ENCODE measurements at places on chromosomes 11 and 22.

GRCh38 chr11:117857734-117858414, 18.6 kb downstream of the FXYD6 start:
- no peak for DNase-seq

GRCh38 chr11:111384494-111384893, 5.4 kb upstream of the POU2AF1 start:
- DNase-seq: no peak

- no peak for DNase-seq
Measured at GRCh38 chr11:117984476-117984875, 1.7 kb upstream of the IL10RA start.

DNA sequence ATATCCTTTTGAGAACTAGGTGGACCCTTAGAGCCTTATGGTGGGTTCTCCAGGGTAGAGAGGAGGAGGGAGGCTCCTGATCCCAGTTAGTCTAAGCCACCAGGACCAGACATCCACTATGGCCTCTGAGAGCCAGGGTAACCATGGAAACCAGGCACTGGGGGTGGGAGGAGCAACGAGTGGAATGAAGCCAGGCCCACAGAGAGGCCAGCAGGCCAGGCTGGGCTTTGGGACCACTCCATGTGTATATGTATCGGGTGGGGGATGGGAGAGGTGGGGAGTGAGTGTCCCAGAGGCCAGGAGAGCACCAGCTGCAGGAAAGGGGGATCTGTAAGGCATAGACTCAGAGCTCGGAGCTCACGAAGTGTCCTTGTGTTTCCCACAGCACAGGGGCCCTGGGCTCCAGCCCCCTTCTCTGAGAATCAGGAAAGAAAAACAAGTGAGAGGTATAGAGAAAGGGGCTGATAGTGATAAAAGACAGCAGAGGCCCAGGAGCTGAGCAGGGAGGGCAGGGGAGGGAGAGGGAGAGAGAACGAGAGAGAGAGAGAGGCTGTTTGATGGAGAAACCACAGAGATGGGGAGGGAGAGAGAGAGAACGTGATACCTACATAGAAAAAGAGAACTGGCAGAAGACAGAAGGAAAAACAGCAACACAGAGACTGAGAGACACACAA, 15.5 kb upstream of the TSPAN18 start:
- peak; percentile 84 for DNase-seq

DNA sequence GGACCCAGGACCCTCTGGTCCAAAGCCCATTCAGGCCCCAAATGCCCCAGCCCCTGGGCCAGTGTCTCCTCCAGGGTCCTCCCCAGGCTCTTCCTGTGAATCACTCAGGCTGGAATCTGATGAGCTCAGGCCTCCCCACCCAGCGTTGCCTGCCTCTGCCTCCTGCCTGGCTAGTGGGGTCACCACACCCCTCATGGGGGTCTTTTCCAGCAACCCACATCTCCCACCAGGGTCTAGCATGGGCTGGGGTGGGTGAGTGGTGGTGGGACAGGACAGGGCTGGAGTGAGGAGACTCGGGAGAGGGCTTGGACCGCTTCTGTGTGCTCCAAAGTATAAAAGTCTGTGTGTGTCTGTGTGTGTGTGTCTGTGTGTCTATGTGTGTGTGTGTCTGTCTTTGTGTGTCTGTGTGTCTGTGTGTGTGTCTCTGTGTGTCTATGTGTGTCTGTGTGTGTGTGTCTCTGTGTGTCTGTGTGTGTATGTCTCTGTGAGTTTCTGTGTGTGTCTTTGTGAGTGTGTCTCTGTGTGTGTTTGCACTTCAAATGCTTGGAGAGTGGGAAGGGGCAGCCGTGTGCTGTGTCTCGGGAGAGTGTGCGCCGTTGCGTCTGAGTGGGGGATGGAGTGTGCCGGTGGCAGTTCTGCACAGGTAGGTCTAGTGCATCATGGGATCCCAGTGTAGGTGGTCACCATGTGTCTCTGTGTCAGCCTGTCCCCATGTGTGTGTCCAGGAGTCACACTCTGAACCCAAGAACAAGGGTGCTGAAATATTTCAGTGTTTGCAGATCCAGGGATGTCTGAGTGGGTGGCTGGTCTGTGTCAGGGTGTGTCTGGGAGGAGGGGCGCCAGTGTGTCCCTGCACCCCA, 8.8 kb downstream of the RIN1 start:
- DNase-seq: no peak

DNA sequence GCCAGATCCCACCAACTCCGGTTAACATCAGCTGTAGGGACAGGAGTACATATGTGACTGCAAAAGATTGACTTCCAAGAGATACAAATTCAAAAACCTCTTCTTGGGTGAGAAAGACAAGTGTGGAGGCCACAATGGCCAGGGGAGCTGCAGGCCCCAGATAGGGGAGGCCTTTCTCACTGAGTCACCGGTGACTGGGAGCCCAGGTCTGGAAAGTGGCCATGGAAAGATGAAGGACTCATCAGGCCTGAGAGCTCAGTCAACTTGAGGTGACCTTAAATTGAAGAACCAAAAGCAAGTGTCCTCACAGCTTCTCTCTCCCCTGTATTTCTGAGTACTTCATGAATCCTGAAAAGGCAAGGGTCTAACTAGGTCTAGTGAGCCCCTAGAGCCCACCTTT, 90.4 kb upstream of the CLPB start:
- DNase-seq: no peak

GRCh38 chr11:17313349-17314231, 37.1 kb downstream of the NUCB2 start:
- DNase-seq: no peak

- DNase-seq: no peak
Measured at GRCh38 chr11:59010708-59011107, 71.4 kb downstream of the GLYATL1 start.

GRCh38 chr11:106321601-106322000, 244.1 kb downstream of the AASDHPPT start:
- no peak for DNase-seq

GRCh38 chr11:128616161-128616560, 28.8 kb upstream of the ETS1 start:
- DNase-seq: no peak

GRCh38 chr11:16321148-16321547, 35.2 kb downstream of the SOX6 start:
- DNase-seq: no peak

DNA sequence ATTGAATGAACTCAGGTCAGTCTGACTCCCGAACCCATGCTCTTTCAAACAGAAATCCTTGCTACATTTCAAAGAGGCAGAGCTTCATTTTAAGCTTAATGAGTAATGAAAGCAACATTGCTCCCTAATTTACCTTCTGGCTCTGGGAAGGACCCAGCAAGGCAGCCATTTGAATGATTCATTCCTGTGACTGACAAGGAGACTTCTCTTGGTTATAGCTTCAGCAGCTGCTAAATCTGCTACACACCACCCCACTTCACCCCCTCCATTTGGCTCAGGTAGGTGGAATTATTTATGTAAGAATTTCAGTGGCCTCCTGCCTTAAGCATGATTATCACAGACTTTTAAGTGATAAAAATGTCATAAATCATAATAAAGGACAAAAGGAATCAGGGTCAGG, 117.7 kb downstream of the KCNC1 start:
- no peak for DNase-seq

DNA sequence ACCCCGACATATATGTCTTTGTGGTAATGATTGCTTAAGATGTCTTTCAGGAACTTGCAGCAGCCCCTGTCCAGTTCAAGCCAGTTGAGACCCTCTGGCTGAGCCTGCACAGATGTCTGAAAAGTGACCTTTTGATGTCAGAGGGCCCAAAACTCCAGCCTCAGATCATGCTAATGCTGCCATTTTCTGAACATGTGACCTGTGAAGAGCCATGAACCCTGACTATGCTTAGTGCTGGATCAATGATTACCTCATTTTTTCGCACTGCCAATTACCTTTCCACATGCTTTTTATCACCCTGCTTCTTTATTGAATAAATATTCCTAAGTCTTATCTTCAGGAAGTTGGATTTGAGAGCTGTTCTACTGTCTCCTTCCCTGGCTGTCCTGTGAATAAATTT, 6.9 kb upstream of the CYP2R1 start:
- DNase-seq: no peak

DNA sequence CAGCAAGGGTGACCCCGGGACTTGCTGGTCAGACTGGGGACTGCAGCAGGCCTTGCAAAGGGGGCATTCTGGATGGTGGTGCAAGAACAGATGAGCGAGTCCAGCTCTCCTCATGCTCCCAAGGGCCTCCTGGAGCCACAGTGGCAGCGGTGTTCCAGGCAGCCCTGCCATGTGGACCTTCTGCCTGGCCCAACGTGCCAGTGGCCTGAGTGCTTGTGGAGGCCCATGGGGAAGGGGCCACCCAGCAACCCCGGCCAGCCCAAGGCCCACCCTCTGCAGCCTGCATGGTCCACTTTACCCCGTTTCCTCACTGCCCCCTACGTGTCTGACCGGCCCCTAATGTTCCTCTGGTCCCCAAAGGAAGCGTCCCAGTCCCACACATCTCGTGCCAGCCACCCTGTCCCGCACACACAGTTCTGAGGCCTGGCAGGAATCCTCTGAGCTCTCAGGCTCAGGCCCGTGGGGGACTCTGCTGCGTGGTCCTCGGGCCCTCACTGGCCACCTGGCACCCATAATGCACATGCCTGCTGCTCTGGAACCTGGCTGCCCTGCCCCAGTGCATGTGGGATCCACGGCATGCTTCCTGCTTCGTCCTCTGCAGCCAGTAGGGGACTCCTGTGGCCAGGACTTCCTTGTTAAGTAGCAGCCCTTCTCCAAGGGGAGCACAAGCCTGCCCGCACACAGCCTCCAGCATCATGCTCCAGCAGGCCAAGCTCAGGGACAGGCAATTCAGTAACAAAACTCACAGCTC, 85.5 kb downstream of the DGCR2 start:
- no peak for DNase-seq

DNA sequence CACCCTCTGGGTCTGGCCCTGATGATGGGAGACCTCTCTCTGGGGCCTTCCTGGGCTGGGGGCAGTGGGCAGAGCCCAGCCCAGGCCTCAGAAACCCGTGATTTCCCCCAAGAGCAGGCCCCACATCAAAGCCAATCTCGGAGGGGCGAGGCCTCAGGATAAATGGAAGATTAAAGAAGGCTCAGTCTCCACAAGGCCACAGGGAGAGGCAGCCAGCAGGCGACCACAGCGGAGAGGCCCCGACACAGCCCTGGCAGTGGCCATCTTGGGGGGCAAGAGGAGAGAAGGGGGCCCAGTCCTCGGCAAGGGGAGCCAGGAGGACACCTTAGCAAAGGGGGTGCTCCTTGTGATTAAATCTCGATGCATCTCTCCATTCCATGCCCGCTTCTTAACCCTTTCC, 12.5 kb upstream of the CREB3L1 start:
- DNase-seq: no peak

GRCh38 chr11:17572359-17572690, 25.3 kb downstream of the OTOG start:
- no peak for DNase-seq

DNA sequence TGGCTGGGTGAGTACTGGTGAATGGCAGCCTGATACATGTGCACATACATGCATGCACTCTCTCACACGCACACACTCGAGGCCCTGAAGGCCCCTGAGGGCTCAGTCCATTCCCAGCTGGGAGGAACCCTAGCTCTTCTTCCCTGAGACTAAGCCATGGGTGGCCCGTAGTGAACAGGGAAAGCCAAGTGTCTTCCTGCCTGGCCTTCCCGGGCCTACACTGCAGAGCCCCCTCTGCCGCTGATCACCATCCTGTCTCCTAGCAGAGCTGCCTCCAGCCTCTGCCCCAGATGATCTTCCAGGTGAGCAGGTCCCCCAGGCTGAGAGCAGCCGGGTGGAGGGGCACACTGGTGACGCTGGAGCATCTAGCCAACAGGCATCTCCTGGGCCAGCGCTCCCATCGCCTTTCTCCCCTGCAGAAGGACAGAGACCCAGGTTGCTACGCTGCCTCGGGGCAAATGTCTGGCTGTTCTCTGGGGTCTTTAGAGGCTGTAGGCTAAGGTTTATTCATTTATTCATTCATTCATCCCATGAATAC, 57.3 kb downstream of the CD82 start:
- DNase-seq: no peak

DNA sequence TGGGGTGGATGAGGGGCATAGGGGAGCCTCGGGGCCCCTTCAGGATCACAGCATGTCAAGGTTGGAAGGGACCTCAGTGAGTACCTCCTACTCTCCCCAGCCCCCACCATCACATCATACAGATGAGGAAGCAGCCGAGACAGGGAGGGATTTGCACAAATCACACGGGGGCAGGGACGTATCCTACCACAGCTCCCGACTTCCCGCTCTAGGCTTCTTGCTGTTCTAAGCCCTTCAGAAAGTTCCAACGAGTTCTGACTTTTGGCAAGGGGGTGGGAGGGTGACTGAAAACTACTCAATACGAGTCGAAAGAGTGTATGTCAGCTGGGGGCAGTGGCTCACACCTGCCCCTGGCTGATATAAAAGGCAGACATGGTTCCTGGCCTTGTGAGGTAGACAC, 4.7 kb upstream of the RAD9A start:
- no peak for DNase-seq

DNA sequence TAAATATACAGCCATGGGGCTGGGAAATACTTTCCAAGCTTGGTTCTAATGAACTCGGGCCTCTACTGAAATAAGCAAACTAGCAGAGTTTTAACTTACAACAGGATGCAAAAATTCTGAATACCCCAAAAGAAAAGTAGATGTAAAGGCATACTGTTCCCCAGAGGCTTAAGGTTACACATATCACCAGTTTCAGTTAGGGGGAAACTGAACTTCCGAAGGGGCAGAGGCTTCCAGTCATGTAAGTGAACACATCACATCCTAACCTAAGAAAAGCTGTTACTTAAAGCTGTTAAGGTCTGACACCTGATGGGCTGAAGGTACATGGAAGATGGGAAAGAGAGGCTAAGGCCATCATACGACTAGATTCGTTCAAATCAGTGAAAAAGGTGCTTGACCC, 2.3 kb downstream of the GAB2 start:
- DNase-seq: no peak

DNA sequence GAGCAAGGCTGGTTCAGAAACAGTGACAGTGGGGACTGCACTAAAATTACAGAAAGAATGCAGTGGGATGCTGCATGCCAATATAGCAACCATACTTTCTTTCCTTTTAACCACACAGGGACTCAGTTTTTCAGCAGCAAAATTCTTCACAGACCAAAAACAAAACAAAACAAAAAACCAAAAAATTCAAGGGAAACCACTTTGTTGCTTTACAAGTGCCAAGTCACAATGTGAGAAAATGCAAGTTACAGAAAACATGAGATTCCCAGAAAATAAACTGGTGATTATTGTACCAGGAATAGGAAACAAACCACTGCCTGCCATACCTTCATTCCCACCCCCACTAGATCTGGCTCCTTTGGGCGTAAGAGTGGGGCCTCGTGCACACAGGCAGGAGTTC, 52.6 kb downstream of the TENM4 start:
- DNase-seq: no peak

DNA sequence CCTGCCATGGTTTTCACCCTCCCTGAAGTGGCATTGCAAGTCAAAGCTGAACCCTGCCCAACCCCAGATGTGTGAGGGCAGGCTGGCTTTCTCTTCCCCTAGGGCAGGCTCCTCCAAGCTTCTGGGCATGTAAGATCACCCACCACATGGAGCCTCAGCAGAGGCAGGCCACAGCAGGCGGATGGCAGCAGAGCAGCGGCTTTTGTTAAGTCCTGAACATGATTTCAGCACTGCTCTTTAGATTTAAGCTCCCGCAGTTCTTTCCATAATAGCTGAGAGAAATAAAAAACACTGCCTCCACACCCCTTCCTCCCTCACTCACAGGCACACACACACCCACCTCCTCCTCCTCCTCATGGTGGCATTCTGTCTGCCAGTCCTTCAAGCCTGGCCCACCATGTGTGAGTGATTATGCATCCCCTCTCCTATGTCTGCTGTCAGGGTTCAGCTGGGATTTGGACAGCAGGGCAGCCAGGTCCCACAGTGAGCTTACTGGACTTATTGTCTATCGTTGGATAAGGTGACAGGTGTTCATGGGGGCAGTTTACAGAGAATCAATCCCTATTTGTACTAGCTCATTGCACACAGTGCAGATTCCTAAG, 5.0 kb upstream of the NTM start:
- no peak for DNase-seq
